ENCODE measurements at places on chromosomes 3 and 15.

GRCh38 chr3:189365609-189366564 is 194.1 kb downstream of the TPRG1 start:
- no peak for DNase-seq

GRCh38 chr3:156553705-156554356 is 1.1 kb downstream of the SSR3 start:
- DNase-seq = peak; percentile 79

GRCh38 chr3:42289026-42289425 is 23.0 kb upstream of the CCK start:
- no peak for DNase-seq

GRCh38 chr3:121869736-121870135 is 24.5 kb upstream of the SLC15A2 start:
- no peak for DNase-seq

DNA sequence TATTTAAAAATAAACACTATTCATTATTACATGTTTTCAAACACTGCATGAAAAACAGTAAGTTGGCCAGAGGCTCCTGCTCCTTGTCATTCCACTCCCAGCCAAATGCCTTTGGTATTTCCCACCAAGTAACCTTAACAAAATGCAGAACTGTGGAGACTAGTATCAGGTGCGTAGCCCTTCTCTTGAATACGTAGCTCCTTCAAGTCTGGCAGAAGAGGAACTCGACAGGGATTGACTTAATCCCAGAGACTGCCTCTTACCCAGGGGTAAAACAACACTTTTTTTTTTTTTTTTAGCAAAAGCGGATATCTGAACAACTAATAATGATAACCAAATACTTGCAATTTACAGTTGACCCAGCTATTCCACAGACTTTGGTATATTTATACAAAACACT is 738 bp downstream of the COMMD2 start:
- DNase-seq = peak; percentile 12
